Neural progenitor cell (in vitro differentiated cells): ENCODE measurements at places on chromosomes 5 and 9.

- DNase-seq: no peak
Measured at GRCh38 chr9:84303061-84303460, 37.5 kb downstream of the SLC28A3 start.

DNA sequence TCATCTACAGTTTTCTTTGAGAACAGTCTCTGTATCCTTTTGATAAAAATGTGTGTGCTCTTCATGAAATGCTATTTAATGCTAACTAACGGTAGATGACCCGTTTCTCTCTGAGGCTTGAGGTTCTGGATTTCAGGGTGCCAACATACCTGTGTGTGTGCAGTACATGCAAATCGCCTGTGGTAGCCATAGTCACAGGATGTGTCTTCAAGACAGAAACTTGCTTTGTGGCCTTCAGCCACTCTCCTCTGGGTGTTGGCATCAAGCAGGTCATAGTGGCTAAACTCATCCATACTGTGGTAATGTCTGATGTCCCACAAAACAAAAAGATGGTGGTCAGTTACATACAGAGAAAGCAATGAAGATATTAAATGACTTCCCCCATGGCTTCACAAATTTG is 4.2 kb downstream of the LOX start:
- DNase-seq: no peak

DNA sequence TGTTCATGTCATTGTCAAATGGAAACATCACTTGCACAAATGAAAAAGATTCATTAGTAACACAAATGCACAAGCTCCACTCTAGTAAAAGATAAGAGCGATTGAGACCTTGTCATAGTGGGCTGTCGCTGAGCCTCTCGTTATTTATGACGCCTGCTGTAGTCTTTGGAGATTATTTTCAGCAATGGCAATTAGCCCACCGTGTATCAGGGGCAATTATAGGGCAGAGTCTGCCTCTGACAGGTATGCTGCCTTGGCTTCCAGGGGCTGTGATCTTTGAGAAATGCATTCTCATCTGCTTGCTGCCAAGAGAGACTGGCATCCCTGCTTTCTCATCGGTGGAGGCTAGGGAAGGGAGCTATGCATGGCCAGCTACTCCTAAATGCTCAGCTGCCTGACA is 426.8 kb upstream of the CLINT1 start:
- no peak for DNase-seq

DNA sequence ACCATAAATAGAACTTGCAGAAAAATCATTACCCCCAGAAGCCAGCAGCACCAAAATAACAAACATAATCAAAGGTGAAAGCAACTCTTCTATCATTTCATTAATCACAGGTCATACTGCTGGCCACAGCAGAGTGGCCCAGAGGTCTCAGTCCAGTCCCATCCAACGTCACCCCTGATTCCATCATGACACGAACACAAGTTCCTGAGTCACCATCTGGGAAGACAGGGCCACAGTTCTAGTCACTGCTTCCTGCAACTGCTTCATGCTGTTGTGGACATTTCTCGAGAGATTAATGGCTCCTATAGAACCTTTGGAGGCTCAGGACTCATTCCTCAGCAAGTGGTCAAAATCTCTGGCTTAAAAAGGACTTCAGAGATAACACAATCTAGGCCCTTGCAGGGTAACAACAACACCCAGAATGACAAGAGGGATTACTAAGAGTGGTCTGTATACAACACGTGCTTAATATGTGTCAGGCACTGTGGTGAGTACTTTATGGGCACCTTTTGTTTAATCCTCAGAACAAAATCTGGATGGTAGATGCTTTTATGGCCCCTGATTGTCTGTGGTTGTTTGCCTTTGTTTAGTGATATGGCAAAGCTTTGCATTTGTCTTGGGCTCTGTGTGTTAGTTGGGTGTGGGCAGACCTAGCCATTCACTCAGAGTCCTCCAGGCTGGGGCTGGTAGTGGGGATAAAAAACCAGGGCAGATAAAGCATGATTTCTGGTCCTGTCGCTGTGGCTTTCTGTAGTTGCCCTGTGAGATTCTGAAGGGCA is 184.3 kb downstream of the DAB2IP start:
- DNase-seq: no peak

GRCh38 chr5:117614408-117614807 is 1039.8 kb upstream of the SEMA6A start:
- DNase-seq: no peak
